Fibroblast of lung (primary cell): ENCODE measurements at places on chromosomes 7 and 10.

DNA sequence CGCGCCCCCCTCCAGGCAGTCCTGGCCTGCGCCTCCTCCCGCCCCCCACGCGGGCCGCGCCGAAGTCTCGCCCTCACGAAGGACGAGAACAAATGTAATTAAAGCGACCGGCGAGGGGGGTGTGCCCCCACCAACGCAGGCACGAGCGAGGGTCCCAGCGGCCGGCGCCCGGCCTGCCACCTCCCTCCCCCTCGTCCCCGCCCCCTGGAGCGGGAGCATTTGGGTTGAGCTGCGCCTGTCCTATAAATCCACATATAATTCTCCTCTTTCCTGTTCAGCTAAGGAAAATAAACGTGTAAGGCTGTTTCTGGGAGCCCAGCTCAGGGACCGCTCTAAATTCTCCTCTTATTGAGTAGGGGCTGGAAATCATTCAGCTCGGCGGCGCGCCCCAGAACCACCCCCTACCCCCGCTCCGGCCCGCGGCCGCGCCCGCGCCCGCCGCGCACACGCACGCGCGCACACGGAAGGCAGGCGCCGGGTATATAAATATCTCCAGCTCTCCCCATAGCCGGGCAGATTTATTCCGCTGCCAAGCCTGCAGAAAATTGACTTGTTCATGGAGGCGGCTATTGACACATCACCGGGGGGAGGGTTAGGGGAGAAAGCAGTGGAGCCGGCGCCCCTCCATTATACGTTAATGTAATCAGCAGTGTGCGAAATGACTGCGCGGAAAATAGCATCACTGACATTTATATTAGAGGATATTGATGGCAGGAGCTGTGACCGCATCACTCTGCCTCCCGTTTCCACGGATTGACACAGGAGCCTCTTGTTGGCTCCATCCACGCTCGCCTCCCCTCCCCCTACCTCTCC, 61.6 kb upstream of the BTRC start:
- peak; percentile 10 for DNase-seq

GRCh38 chr10:25028711-25029110, 12.3 kb downstream of the THNSL1 start:
- no peak for DNase-seq

DNA sequence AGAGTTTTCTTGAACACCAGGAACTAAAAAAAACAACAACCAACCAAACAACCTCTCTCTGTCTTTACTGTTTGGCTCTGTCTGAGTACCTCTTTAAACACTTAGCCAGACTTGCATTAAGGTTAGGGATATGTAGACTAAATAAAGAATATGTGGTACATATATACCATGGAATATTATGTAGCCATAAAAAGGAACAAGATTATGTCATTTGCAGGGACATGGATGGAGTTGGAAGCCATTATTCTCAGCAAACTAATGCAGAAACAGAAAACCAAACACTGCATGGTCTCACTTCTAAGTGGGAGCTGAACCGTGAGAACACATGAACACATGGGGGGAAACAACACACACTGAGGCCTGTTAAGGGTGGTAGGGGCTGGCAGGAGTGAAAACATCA, 116.0 kb upstream of the ANTXRL start:
- DNase-seq = no peak

- DNase-seq = peak; percentile 12
Measured at GRCh38 chr7:55423891-55424290, 58.8 kb downstream of the LANCL2 start.

GRCh38 chr7:46586406-46586805, 665.3 kb upstream of the IGFBP3 start:
- no peak for DNase-seq
